Stimulated activated CD8-positive, alpha-beta memory T cell treated with anti-CD3 and anti-CD28 coated beads, Interleukin-7, amount 100 ng/mL, for 1 hour (primary cell): ENCODE measurements at places on chromosomes 2 and 18.

- DNase-seq, result no peak
These were observed 18.1 kb downstream of the EPAS1 start for GRCh38 chr2:46315103-46315890.

- no peak for DNase-seq
These were observed 1845.6 kb upstream of the PIK3C3 start for GRCh38 chr18:40109252-40110049.

GRCh38 chr2:216713691-216714336, 18.5 kb upstream of the IGFBP5 start:
- DNase-seq, result no peak

DNA sequence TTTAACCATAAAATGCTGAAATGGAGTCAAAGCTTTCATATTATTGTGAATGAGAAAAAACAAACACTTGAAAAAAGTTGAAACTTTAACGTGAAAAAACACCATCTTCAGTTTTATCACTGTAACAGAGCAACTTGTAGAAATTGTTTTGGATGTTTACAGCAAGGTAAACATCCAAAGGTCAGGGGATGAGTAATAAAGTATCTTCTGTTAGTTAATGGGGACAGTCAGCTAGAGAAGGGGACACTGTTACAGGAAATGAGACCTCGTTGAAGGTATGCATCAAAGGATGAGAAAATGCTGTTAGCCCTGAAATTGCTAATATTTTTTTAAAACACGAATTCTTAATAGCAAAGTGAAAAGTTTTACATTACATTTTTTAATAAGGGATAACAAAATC, 2.9 kb downstream of the RHBDD1 start:
- DNase-seq, result no peak

DNA sequence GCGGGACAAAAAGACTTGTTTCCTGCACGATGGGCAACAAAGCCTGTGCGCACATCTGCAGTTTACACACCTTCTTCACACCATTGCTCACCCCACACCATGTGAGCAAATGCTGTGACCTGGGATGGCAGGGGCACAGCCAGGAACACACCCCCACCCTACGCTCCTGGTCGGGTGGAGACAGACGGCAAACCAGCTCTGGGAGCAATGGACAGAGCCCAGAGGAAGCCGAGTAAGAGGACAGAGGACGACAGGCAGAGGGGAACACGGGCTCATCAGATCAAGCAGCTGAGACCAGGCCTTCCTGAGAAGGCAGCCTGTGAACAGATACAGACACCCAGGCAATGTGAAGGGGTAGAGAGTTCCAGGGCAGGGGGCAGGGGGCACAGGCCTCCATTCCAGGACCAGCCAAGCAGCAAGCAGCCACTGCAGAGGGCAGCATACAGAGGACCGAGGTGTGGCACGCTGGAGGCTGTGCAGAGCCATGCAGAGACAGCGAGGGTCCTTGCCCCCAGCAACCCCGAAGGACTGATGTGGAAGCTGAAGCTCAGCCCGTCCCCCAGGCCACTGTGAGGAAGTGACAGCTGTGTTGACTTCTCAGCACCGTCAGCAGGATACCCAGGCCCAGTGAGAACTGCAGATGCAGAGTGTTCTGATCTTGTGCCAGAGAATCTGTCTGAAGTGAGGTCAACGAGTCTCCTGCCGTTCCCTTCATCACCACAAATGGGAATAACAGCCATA, 46.2 kb downstream of the PARD6G start:
- no peak for DNase-seq

DNA sequence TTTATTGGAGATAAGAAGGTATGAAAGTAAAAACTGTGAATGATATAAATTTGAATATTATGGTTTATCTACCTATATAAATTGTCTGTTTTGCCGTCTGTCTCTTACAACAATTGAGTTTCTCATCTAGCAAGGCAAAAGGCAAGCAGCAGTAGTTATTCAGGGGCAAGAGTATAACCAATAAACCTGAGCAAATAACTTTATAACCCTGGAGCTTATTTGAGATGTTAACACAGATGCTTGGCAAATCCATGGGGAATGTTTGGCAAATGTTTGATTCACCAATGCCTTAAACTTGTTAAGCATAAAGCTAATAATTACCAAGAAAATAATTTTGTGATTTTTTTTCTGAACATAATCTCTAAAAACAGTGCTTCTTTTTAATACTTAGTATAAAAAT, 9.9 kb upstream of the EPHA4 start:
- DNase-seq, result no peak

GRCh38 chr2:12514631-12515437, 201.9 kb upstream of the TRIB2 start:
- no peak for DNase-seq

- DNase-seq, result no peak
These were observed 662.3 kb downstream of the IRS1 start for GRCh38 chr2:226137201-226137811.

DNA sequence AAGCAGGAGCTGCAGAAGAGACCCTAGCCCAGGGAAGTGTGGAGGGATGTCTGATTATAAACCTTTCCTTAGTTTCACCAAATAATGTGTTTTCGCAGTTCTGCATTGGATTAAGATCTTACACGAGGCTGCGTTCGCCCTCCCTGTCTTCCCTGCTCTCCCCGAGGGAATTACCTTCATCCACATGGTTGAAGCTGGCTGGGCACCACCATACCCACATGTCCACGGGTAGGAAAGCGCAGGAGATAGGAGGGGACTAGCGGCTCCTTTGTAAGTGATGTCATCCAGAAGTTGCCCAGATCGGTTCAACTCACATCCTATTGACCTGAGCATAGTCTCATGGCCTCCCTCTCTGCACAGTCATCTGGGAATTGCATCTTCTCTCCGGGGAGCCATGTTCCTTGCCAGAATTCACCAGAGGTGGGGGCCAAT, 1.1 kb downstream of the TTL start:
- no peak for DNase-seq

DNA sequence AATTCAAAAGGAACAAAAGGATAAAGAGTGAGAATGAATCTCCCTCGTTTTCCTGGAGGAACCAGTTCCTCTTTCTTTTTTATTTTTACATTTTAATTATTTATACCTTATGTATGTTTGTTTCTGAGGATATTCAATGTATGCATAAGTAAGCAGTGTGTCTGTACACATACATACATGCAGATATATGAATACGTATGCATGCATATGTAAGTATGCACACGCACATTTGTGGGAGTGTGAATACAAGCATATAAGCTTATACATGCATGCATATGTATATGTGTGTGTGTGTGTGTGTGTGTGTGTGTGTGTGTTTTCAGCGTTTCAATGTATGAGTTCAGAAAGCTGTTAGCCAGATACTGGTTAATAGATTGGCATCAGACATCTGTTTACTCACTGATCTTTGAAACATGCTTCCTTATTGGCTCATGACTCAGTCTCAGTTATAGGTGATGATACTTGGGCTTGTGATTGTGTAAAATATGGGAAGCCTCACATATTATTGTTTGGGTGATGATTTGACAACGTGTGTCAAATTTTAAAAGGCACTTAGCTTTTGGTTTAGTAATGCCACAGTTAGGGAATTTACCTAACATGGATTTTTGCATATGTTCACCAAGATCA, 279.7 kb upstream of the TRIB2 start:
- DNase-seq, result no peak

GRCh38 chr2:151840216-151841046, 12.2 kb upstream of the ARL5A start:
- DNase-seq, result no peak

- no peak for DNase-seq
These were observed 5.9 kb upstream of the RPL37A start for GRCh38 chr2:216492597-216493333.

DNA sequence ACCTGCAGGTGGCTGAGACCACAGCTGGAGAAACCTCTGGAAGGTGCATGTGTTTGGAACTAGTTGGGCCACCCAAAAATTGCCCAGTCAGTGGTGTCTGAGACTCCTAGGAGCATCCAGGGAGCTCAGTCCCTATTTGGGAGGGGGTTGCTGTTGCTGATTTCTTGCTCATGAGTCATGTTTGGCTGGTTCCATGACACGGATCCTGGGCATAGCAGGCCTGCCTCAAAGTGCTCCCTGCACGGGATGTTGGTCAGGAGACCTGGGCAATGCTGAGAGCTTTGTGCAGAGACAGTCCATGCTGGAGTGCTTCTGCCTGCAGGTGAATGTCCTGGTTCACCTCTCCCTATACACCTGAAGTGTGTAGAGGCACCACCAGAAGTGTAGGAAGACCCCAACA, 194.2 kb downstream of the GLI2 start:
- no peak for DNase-seq

GRCh38 chr2:30509716-30510115, 62.7 kb downstream of the LCLAT1 start:
- no peak for DNase-seq

DNA sequence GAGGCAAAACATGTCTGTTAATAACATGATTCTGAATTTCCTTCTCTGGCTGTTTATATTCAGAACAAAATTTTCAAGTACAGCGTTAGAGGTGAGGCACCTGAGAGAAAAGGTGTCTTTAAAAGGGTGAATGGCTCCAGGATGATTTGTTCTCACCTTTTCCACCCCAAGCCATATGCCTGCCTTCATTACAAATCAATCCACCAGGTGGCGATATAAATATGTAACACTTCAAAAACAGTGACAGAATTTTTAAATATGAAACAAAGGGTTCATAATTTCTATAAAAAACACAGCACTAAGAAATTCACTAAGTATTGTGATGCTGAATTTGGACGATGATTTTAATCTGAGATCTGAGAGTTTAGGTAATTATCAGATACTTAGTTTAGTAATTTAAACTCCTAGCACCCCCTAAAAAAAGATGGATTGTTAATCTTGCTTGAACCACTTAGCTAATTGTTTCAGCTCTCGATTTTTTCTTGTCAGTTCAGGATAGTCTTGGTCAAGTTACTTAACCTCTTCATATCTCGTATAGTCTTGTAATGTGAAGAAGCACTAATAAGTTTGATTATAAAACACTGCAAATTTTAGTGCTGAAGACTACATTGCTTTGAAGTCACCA, 528.8 kb downstream of the CPS1 start:
- DNase-seq, result no peak

GRCh38 chr2:150919901-150920300, 341.8 kb downstream of the RBM43 start:
- no peak for DNase-seq

GRCh38 chr18:23958036-23958435, 56.5 kb upstream of the TTC39C start:
- no peak for DNase-seq

DNA sequence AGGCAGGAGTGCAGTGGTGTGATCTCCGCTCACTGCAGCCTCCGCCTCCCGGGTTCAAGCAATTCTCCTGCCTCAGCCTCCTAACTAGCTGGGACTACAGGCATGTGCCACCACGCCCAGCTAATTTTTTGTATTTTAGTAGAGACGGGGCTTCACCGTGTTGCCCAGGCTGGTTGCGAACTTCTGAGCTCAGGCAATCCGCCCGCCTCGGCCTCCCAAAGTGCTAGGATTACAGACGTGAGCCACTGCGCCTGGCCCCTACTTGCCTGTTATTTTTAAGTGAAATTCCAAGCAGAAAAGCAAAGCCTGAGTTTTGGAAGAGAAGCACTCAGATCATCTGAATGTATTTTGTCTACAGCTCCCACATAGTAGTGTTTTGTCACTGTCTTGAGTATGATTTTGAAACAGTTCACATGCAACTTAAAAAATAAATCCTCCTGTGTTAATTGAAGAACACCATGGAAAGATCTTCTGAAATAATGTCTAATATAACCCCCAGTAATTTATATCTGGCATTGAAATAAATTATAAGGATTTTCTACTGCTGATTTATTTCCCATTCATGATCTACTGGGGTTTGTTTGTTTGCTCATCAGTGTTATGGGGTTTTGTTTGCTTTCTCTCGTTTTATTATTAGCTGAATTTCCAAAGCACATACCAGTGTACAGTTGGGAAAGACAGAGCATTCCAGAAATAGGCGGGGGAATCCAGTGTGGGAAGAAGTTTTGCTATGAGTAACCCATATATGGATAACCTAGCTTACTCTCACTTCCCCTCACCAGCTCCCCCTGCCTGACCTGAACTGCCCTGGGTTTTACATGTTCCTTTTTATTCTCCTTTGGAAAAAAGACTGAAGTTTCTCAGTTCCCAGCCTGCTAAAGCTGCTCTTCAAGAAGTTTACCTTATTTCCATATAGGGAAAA, 80.1 kb upstream of the MAP3K20 start:
- no peak for DNase-seq

GRCh38 chr2:32212295-32212694, 46.6 kb downstream of the SLC30A6 start:
- no peak for DNase-seq

- DNase-seq, result no peak
These were observed 1740.2 kb upstream of the CELF4 start for GRCh38 chr18:39305766-39306165.

DNA sequence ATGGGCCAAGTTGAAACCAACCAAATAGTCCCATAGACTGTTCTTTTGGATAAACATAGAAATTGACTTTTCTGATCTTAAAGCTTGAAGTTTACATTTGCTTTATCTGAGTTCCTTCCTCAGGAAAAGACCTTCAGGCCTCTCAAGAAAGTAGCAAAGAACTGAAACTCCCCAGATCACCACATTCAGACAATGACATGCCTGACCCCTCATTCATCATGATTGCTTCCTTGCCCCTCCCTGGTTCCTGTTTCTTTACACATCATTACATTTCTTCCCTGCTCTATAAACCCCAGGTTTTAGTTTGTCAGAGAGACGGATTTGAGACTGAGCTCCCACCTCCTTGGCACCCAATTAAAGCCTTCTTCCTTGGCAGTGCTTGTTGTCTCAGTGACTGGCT, 83.6 kb upstream of the ST3GAL5 start:
- DNase-seq, result no peak

GRCh38 chr2:75035444-75036353, 77.3 kb downstream of the POLE4 start:
- no peak for DNase-seq

DNA sequence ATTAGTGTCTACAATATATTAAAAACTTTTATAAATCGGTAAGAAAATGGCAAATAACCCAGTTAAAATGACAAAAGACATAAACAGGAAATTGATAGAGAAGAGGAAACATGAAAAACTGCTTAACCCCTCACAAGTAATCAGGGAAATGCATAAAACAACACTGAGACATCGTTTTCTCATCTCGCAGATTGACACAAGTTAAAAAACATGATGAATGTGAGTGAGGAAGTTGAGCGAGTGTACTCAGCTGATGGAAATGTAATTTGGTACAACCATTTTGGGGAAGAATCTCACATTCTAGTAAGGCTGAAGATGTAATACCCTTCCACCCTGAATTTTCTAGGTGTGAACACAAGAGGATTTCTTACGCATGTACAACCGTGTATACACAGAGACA, 18.0 kb upstream of the THOC1 start:
- DNase-seq, result no peak

DNA sequence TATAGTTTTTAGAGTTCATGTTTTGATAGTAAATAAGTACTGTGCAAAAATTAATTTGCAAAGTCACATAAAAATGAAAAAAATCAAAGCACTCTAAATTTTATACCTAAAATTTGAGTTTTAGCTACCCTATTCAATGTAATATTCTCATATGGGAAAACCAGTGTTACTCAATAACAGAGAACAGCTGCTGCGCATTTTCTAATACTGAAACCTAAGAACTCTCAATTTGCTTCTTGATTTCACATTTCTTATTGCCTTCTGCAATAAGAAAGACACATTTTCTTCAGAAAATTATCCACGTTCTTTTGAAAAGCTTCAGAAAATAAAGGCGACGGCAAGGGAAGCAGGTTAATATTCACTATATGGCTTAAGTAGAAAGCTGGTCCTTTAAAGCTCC, 199.1 kb upstream of the CCDC150 start:
- no peak for DNase-seq
